Activated naive CD4-positive, alpha-beta T cell (primary cell): ENCODE measurements at places on chromosomes 5 and 9.

GRCh38 chr5:65647941-65648340 is 23.1 kb downstream of the SHLD3 start:
- DNase-seq = no peak

DNA sequence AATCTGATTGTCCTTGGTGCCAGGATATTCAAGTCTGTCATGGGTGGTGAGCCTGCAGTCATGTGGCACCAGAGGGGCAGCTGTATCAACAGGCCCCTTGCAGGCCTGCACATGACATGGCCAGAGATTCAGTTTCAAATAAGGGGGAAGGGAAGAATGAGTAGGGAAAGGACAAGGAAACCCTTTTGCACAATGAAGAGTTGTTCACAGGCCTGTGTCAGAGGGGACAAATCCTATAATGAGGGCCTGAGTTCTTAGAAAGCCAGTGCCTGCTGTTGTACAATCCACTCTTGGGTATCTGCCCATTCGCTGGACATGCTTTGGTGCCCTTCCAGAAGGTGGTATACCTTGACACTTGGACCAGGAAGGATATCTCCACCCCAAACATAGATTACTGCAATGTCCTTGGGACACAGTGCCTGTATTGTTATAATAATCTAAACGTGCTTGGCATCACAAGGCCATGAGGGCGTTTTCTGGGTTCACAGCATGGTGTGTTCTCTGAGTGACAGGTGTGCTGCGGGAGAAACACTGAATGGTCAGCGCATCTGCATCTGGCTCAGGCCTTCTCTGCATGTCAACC is 1.9 kb upstream of the TMEM171 start:
- no peak for DNase-seq

DNA sequence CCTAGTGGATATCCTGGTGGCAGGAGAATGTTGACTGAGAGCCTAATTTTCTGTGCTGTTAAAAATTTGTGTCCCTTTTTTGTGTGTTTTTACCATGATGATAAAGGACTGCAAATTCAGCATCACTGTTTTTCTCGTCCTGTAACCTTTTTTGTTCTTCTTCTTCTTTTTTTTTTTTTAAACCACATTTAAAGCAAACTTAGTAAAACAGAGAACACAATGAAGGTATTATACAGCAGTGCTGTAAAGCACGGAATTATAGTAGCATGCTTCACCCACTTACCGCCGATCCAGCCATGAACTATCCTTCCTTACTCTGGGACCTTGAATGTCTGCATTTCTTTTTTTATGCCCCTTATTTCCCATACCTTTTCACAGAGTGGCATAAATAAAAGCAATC is 280.0 kb downstream of the ARHGAP26 start:
- no peak for DNase-seq

DNA sequence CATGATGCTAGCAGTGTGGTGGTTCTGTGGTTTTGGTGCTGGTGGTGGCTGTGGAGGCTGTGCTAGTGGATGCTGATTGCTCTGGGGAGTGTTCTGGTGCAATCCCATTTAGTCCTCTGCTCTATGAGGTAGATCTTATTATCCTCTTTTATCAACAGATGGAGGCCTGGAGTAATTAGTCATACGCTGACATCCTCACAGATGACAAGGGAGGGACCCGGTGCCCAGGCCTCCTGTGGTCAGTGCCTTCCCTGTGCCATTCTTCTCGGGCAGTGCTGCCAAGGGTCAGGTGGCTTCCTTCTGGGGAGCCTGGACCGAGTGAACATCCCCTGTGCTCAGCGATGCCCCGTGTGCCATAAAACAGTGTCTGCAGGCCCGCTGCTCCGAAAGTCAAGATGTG is 74.5 kb downstream of the COL5A1 start:
- DNase-seq = no peak

GRCh38 chr5:150575745-150576448 is 64.6 kb upstream of the SYNPO start:
- DNase-seq = no peak

DNA sequence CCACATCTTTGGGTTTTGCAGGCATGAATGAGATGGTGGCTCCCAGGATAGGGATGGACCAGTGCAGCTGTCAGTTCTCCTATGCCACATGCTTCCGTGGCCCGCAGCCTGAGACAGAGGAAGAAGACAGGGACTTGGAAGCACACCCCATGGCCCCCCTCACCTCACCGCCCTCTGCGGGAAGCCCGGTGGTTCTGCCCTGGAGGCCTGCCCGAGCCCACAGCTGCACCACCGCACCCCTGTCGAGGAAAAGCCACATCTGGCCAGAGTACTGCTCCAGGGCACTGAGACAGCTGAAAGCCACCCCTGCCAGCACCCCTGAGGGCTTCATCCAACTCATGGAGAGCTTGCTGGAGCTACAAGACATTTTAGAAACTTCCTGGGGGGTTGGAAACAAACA is 7.6 kb upstream of the TRMT10B start:
- DNase-seq = no peak
